Cardiac muscle cell (in vitro differentiated cells and primary cell): ENCODE measurements at places on chromosomes 13 and 19. TPM values are rescaled to one million over a fixed set of nuclear protein-coding genes. Genes with fewer than 3 reads are reported as not detected.

The ZNF554 gene
- total RNA-seq: 11.6 and 18.2 TPM in 2 replicates

The C13orf46 gene
- total RNA-seq: 0.04 TPM in 1 of 2 replicates, not detected in the other

The ZAR1L gene
- not detected in 2 replicates for total RNA-seq

The GPC6 gene
- 31.4 and 43.3 TPM in 2 replicates for total RNA-seq

The ELAVL3 gene
- total RNA-seq: 0.09 and 0.18 TPM in 2 replicates

- no peak for DNase-seq
Measured at GRCh38 chr19:42207767-42208271, 9.7 kb downstream of the DEDD2 start.

GRCh38 chr19:21482863-21483276 is 22.5 kb upstream of the ZNF429 start:
- peak; percentile 55 for DNase-seq

DNA sequence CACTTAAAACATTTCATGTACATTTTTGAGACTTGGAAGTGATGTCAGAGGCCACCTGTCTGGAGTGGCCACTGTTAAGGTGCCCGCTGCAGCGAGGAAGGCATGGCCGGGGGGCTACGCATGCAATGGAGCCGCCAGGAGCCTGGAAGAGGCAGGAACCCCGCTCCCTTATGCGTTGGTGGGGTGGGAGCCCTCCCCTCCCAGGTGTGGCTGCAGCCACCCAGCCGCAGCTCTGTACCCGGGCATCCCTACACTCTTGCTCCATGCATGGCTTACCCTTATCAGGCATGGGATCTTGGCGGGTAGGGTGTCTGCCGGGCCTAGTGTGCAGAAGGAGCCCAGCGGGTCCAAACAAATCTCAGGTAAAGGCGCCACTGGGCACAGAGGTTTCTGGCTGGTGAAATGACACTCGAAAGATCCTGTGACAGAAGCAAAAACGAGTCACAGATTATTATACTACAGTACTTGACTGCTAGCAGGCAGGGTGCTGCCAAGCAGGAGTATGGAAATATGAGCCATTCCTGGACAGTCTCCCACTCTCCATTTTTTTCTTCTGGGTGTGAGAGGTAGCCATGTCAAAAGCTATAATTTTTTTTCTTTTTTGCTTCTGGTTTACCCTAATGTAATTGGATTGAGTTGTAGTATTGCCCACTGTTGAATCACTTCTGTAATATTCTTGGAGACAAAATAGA is 1606.3 kb upstream of the MIR17HG start:
- no peak for DNase-seq

DNA sequence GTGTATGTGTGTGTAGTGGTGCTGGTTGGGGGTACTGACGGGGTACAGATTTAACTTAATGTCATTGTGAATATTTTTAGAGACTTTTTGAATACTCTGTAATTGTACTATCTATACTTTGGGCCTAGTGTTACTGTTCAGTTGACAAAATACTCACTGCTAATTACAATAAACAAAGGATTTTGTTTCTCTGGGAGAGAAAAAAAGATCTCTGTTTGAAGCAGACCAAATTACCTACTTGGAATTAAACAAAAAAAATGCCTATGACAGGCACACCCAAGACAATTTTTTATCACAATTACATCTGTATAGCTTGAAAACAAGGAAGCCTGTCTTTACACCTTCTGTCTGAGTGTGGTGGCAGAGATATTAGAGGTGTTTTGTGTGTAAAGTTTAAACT is 45.1 kb downstream of the OLFM4 start:
- DNase-seq: no peak

GRCh38 chr13:97107815-97108529 is 113.7 kb upstream of the OXGR1 start:
- peak; percentile 56 for DNase-seq
